NCI-H460 (cell line): ENCODE measurements at places on chromosomes 3 and 15. TPM values are rescaled to one million over a fixed set of nuclear protein-coding genes. Genes with fewer than 3 reads are reported as not detected.

ALG1L2 gene
- total RNA-seq: not detected in 2 replicates

SENP2 gene
- total RNA-seq: 17.7 and 21.5 TPM in 2 replicates

CFAP91 gene
- not detected in 2 replicates for total RNA-seq

SLC7A14 gene
- not detected in 2 replicates for total RNA-seq

TBC1D2B gene
- total RNA-seq: 3.7 and 4.8 TPM in 2 replicates

CELSR3 gene
- 0.79 and 1.4 TPM in 2 replicates for total RNA-seq

APOD gene
- 0.15 TPM in 1 of 2 replicates, not detected in the other for total RNA-seq

TLR9 gene
- total RNA-seq: not detected in 2 replicates

RAB27A gene
- 0.98 and 3.2 TPM in 2 replicates for total RNA-seq

GOLIM4 gene
- 20.5 and 26.0 TPM in 2 replicates for total RNA-seq

GPR156 gene
- 0.35 and 0.40 TPM in 2 replicates for total RNA-seq
